Naive thymus-derived CD8-positive, alpha-beta T cell (primary cell): ENCODE measurements at places on chromosomes 11 and 22.

DNA sequence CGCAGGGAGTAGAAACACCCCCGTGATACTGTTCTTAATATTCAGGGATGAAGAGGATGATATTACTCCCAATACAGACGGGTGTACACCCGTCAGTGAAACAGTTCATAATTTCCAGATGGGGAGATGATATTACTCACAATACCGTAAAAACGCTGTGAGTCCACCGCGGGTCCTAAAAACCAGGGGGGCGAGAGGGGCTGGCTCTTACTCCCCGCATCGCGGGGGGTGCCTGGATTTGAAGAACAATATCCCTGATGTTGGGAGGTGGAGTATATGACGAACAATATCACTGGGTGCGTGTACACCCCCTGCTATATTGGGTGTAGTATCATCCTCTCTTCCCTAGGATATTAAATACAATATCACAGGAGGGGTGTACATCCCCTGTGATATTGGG is 20.5 kb upstream of the APOL5 start:
- peak; percentile 42 for DNase-seq

GRCh38 chr11:73388265-73389133 is 12.3 kb downstream of the RELT start:
- DNase-seq = no peak

GRCh38 chr11:27699242-27699925 is 871 bp downstream of the BDNF start:
- DNase-seq = no peak

- no peak for DNase-seq
These were observed 30.6 kb upstream of the DRD2 start for GRCh38 chr11:113505541-113506375.

- DNase-seq = no peak
These were observed 5.2 kb upstream of the BID start for GRCh38 chr22:17779286-17780115.

- no peak for DNase-seq
These were observed 605.8 kb downstream of the TBC1D22A start for GRCh38 chr22:47367993-47368945.

DNA sequence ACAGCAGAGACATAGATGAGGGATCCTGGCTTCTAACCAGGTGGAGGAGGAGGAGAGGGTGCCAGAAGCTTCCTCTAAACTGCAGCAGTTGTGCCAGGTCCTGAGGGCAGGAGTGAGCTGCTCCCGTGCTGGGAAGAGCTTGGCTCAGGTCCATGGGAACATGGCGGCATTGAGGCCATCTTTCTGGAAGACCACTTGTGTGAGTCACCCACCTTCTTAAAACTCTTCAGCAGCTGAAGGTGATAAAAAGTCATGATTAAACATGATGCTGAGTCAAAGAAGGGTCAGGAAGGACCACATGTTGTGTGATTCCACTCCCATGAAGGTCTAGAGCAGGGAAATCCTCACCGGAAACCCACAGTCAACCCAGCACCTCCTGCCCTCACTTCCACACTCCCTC is 35.1 kb downstream of the LINC01488 start:
- DNase-seq = no peak

GRCh38 chr11:109401545-109401944 is 20.4 kb upstream of the C11orf87 start:
- DNase-seq = no peak

DNA sequence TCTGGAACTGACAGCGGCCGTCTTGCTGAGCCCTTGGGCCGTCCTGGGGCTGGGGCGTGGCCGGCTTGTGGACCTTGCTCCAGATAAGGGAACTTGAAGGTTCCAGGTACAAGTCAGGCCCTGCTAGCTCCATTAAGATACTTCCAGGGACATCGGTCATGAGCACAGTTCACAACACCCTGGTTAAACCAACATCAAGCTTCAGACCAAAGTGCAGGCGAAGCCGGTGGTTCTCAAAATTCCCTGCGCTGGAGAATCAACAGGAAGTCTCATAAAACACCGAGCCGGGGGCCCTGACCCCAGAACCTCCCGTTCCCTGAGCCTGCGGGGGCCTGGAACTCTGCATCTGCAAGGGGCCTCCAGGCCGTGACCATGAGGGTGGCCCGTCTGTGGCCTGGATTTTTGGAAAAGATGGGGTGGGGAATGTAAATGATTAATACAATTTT is 1043.8 kb downstream of the BRD1 start:
- DNase-seq = no peak

- DNase-seq = no peak
These were observed at the start of gene FGF19 for GRCh38 chr11:69703768-69704507. Gene FGF19, minus strand, starts transcription at chr11:69704022. Its CDS starts 146 bp downstream, at chr11:69703876.

GRCh38 chr11:66457826-66458225 is 8.9 kb upstream of the PELI3 start:
- no peak for DNase-seq

DNA sequence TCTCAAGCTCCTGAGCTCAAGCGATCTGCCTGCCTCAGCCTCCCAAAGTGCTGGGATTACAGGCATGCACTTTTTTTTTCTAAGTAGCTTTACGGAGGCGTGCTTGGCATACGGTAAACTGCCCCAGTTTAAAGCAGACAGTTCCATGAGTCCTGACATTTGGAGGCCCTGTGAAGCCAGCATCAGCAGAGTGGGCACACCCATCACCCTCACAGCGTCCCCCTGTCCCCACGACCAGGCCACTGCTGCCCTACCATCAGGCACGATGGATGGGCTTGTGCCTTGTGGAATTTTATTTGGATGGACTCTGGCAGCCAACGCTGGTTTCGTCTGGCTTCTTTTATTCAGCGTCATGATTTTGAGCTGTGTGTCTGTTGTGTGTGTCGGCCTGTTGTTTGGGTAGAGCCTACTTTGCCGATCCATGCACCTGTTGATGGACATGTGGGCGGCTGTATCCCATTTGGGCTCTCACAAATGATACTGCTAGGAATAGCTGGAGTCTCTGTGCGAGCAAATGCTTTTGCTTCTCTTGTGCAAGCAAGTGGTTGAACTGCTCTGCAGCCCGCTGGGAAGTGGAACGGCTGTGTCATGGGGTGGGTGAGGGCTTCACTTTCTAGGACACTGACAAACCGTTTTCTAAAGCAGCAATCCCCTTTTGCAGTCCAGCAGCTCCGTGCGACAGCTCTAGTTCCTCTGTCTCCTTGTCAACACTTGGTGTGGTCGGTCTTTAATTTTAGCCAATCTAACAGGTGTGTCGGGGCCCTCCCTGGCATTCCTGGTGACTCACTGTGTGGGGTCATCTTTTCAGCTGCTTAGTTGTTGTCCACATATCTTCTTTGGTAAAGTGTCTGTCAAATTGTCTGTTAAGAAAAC is 23.8 kb downstream of the KCNQ1 start:
- DNase-seq = no peak

DNA sequence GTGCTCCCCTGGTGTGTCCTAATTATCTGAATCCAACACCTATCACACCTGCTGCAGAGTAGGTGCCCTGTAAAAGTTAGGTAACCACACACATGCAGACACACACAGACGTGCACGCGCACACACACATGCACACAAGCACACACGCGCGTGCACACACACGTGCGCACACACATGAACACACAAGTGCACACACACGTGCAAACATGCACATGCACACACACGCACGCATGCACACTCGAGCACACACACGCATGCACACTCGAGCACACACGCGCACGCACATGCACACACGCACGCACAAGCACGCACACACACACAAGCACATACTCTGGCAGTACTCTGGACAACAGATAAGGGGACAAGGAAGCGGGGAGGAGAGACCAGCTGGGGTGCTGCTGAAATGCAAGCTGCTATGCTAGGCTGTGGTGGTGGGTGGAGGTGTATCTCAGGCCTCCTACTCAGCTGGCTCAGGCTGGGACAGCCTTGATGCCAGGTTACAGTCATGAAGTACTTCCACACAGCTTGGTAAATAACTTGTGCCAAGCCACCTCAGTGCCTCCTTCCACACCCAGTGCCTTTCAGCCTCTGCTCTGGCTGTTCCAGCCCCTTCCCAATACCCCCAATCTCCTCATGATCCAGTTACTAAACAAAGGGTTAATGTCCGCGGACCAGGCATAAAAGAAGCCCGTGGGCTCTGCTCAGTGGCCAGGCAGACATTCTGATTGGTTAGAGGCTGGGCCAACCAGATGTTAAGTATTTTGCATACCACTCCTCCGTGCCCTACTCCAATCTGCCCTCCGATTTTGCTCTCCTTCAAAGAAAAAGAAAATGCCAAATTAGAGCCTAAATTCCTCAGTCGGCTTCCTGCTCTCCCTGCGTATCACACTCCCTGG is 374.1 kb downstream of the TENM4 start:
- no peak for DNase-seq

- no peak for DNase-seq
These were observed 12.9 kb downstream of the MYEOV start for GRCh38 chr11:69306821-69307220.

DNA sequence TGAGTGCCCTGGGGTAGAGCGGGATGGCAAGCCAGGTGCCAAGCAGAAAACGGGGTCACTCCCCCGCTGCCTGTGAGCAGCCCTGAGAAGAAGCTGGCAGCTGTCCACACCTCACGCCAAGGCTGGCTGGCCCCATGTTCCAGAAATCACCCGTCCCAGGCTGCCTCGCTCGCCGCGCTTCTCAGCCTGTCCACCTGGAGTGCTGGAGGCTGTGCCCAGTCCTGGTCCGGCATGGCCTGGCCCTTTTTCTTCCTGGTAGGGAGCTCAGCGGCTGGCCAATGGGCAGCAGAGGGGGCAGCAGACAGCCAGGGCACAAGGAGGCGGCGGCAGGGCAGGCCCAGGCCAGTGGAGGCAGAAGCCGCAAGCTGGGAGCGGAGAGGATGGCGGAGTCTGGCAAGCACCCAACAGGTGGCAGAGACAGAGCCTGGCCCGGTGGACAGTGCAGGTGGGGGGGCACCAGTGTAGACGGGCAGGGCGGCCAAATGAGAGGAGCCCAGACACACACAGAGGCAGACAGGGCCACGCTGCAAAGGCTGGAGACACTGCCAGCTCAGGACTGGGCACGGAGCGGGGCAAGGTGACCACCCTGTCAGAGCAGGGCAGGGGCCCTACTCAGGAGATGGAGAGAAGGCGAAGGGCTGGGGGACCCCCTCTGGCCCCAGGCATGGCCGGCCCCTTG is 37.2 kb upstream of the TH start:
- no peak for DNase-seq

DNA sequence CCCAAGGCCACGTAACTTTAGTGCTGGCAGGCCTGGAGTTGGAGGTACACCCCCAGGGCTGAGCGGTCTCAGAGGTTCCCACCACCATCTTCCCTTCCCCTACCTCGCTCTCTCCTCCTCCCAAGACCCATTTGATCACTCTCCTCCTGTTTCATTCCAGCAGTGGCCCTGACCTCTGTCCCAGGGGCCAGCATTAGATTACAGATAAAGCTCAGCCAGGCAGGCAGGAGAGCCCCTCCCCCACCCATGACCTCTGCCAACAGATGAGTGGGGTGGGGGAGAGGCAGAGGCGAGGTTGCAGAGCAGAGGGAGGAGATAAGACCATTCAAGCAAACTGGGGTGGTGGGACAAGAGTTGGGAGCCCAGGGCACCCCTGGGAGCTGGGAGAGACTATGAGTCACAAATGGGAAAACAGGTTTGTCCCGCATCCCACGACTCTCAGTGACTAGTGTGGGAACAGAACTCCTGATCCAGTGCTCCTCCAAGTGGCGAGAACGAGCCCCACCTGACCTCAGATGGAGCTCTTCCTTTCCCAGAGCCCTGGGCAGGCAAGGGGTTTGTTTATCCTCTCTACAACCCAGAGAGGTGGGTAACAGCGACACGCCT is 367.9 kb downstream of the MN1 start:
- DNase-seq = no peak

DNA sequence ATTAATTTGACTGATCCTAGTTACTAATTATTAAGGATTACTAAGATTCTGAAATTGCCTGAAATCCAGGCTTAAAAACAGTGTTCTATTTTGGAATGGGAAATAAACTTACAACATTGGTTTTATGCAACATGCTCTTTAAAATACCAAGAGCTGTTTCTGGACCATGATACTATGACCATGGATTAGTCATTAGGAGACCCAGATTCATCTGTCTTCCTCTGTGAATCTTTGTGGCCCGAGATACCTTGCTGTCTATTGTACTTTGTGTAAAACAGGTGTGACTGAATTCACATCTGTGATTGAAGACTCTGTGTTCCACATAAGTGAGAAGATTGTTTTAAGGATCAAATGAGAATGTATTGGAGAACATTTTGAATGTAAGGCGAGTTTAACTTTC is 98.8 kb downstream of the HSD17B12 start:
- DNase-seq = no peak

DNA sequence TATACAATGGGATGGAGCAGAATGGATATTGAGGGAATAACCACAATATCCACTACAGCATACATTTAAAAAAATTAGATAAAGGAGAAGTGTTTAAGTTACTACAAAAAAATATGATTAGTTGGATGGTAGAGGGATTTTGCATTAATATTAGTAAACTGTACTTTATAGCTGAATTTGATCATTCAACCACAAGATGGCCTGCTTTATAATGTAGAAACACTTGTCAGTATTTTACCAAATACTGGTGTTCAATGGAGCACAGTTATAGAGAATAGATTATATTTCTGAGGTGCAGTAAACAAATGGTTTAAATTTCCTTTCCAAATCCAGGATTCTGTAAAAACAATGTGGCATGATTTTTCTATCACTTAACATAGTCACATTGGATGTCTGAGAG is 818.8 kb upstream of the CHORDC1 start:
- DNase-seq = no peak

GRCh38 chr11:120205596-120206161 is 5.2 kb upstream of the OAF start:
- DNase-seq = no peak

GRCh38 chr11:19658344-19658743 is 54.3 kb upstream of the NAV2 start:
- DNase-seq = no peak

DNA sequence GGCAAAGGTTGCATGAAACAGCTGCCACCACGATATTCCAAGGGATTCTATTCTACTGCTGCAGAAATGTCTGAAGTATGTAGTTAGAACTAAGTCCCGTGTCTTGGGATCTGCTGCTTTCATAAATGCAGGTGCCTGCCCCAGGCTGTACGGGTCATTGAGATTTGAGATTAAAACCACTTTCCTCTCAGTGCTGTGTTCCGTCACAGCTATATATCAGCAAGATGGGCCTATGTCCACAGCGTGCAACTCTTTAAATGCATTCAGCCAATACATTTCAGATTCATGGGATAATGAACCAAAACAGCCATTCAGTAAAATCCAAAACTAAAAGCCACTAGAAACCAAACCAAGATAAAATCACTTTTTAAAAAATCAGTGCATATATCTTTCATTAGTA is 107.3 kb upstream of the LUZP2 start:
- no peak for DNase-seq

DNA sequence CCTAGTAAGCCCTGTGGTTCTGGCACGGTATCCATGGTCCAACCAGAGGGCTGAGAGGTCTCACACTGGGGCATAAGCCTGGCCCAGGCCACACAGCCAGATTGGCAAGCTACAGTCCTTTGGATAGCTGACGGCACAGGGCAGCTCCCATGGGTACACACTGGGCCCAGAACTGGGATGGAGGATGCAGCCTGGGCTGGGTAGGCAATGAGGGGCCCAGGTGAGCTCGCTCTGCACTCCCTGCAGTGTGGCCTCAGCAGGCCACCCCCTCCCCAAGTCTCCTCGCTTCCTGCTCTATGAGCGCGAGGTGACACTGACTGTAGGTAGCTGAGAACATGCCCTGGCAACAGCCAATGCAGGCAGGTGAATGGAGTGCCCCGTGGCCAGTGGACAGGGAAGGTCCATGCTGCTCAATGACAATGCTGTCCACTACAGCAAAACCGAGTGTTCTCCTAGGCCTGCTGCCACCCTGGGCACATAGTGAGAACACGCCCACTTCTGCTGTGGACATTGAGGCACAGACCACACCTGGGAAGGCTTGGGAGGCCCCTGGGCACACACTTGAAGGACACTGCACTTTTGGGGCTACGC is 3.8 kb downstream of the ARVCF start:
- DNase-seq = no peak
